RPMI7951 (cell line): ENCODE measurements at places on chromosomes 12 and 14. TPM values are rescaled to one million over a fixed set of nuclear protein-coding genes. Genes with fewer than 3 reads are reported as not detected.
A peak's percentile ranks its signal among the peaks of the same experiment; 100 is the strongest.

DEPDC4 gene
- 2.3 and 4.2 TPM in 2 replicates for total RNA-seq

IGFBP6 gene
- total RNA-seq: 103 and 132 TPM in 2 replicates

IFI27L1 gene
- total RNA-seq: 8.9 and 20.8 TPM in 2 replicates

PLBD1 gene
- 0.78 and 1.3 TPM in 2 replicates for total RNA-seq

WIF1 gene
- total RNA-seq: not detected in 2 replicates

RBMS2 gene
- 6.7 and 7.1 TPM in 2 replicates for total RNA-seq

PPM1H gene
- 0.10 and 1.1 TPM in 2 replicates for total RNA-seq

GNB3 gene
- 0.10 and 0.72 TPM in 2 replicates for total RNA-seq

SIX4 gene
- 4.1 and 4.5 TPM in 2 replicates for total RNA-seq

DNA sequence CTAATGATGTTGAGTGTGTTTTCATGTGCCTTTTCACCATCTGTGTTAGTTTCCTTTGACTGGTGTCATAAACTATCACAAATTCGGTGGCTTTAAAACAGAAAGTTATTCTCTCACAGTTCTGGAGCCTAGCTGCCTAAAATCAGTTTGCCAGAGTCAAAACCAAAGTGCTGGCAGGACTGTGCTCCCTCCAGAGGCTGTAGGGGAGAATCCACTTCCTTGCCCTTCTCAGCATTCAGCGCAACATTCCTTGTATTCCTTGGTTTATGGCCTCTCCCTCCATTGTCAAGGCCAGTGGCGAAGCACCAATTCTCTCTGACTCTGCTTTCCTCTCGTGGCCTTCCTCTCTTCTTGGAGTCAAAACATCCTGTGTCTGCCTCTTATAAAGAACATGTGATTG, 174.2 kb upstream of the PDE3A start:
- peak; percentile 61 for DNase-seq

GRCh38 chr14:35696575-35696974, 112.5 kb downstream of the RALGAPA1 start:
- no peak for DNase-seq

DNA sequence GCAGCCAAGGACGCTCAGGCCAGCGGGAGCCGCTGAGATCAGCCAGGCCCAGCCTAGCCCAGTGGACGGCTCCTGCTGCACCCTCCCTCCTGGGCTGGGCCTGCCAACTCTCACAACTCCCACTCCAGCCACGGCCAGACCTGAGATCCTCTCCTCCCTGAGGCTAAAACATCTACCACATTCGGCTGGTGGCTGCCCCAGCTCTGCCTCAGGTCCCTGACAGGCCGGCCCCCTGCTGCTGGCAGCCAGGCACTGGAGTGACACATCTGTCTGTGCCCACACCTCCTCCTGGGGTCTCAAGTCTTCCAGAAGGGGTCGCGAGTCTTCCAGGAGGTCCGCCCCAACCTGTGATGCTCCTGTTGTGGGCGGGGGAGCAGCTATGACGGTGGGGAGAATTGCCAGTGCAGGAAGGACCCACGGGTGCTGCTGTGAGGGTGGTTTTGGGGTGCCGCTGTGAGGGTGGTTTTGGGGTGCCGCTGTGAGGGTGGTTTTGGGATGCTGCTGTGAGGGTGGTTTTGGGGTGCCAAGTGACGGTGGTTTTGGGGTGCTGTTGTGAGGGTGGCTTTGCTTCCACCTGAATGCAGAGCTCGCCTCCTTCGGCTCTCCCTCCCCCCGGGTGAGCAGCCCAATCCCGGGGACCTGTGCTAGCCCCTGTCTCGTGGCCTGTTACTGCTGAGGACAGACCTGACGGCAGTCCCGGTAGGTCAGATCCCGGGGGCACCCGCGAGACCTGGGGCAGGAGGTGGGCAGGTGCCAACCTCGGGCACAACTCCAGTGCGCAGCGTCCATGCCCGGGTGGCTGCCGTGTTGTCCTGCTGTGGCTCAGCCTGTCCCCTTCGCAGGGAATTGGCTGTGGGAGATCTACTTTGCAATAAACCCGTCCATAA, 27.5 kb upstream of the C14orf180 start:
- DNase-seq: no peak

DNA sequence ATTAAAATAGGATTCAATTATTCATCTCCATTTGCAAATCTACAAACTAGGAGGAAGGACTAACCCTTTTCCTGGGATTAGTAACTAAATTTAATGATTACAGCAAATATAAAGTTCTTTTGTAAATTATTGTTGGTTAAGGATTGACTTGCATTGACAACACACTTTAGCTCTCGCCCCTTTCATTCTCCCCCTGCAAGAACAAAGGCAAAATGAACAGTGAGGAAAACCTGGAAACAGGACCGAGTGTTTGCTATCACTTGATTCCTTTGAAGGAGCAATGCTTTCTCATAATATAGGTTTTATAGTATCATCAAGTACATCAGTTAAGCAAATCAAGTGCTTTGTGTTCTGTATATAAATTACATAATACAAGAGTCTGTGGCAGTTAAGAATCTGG, 7.4 kb upstream of the COX16 start:
- no peak for DNase-seq

- peak; percentile 98 for DNase-seq
Observed at GRCh38 chr12:108609537-108610335, 11.9 kb upstream of the TMEM119 start.

GRCh38 chr14:25011095-25011494, 38.9 kb downstream of the STXBP6 start:
- DNase-seq: no peak

DNA sequence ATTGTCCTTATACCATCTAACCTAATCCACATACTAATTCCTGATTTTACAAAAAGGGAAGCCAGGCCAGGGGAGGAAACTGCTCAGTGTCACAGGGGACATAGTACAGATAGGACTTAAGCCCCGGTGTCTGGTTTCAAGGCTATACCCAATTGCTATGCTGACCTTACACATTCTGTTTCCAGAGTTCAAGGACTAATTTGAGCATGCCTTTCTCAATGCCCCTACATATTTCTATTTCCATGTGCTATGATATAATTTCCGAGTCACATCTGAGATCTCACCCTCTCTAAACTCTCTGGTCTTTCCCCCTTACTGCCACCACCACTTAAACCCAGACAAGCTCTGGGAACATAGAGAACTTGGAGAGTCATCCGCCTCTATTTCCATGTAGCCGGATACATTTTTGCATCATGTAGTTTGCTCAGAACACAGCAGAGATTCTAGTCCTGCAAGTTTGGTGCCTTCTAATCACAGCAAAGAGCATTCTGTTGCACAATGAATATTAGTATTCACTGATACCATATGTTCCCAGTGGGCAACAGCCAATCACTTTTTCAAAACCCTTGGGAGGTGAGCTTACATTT, 34.2 kb downstream of the PPM1H start:
- no peak for DNase-seq

DNA sequence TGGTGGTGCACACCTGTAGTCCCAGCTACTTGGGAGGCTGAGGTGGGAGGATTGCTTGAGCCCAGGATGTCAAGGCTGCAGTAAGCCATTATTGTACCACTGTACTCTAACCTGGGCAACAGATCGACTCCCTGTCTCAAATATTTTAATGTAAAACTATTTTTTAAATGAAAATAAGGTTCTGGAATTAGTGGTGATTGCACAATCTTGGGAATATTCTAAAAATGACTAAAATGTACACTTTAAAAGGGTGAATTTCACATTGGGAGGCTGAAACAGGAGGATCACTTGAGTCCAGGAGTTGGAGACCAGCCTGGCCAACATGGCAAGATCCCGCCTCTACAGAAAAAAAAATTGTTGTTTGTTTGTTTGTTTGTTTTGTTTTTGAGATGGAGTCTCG, 12.9 kb upstream of the TMBIM6 start:
- DNase-seq: no peak

DNA sequence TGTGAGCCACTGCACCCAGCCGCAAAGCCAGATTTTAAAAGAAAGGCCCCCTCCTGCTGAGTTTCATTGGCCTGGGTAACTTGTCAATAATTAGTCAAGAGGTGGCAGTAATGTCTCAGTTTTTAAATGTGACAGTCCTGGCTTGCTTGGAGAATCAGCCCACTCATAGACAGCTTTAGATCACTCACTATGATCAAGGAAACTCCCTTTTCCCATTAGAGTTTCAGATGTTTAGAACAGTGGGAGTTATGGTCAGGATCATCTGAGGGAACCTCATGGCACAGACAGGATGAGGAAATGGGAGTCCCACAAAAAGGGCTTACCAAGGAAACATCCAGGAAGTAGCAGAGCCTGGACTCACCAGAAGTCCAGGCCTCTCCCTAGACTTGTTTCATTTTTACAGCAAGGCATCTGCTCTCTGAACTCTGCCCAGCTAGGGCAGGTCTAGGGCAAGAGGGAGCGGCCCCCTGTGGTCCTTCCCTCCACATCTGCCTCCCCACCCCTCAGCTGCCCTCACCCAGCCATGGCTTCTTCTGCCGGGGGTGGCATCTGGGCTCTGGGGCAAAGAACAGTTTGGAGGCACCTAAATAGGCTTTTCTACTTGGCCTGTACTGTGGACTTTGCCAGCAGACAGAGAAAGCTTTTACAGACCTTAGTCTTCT, 11.2 kb downstream of the BCL2L14 start:
- peak; percentile 47 for DNase-seq

DNA sequence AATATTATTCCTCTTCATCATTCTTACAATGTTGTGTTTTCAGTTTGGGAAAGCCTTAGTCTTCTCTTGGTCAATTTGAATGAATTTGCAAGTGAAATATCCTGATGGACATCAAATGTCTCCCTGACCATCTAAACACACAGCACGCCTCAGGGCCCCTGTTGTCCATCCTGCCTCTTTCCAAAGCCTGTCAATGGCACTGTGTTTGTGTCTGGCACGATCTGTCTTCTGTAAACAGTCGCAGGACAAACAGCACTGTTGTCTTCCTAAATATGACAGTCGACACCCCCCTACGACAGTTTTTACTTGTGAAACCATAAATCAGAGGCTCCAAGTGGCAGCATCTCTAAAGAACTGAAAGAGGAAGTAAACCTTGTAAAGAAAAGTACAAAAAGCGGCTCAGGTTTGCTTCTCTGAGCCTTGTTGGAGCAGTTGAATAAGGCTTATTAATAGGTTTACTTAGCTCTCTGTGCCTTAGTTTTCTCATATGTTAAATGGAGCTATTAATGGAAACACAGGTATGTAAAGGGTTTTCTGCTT, 285.8 kb downstream of the NRXN3 start:
- no peak for DNase-seq

DNA sequence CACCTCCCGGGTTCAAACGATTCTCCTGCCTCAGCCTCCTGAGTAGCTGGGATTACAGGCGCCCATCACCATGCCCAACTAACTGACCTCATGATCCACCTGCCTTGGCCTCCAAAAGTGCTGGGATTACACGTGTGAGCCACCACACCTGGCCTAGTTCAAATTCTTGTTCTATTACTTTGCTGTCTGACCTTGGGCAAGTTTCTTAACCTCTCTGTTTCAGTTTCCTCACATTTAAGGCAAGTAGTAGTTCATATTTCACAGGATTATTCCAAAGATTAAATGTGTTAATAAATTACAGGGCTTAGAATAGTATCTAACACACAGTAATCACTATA, 10.9 kb downstream of the RXYLT1 start:
- DNase-seq: no peak

GRCh38 chr12:63917864-63918799, 73.6 kb downstream of the SRGAP1 start:
- peak; percentile 87 for DNase-seq

GRCh38 chr14:82911930-82912329, 1378.3 kb upstream of the SEL1L start:
- no peak for DNase-seq

DNA sequence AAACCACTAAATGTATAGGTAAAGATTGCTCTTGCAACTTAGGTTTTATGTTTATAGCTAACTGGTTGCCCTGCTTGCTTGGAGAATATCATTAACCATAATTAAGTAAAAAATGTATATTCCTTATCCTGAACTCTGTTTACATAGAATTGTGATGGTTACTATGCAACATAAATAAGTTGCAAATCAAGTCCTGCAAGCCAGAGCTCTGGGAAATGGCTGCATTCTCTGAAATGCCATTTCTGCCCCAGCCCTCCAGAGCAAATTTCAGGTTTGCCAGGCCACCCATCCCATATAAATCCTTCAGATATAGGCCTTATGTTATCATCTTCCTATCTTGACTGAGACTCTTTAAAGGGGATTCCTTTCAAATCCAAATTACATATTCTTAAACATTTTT, 118.4 kb upstream of the MYF6 start:
- DNase-seq: no peak

- DNase-seq: peak; percentile 65
Observed at GRCh38 chr14:73462048-73462715, 3.8 kb upstream of the NUMB start.

DNA sequence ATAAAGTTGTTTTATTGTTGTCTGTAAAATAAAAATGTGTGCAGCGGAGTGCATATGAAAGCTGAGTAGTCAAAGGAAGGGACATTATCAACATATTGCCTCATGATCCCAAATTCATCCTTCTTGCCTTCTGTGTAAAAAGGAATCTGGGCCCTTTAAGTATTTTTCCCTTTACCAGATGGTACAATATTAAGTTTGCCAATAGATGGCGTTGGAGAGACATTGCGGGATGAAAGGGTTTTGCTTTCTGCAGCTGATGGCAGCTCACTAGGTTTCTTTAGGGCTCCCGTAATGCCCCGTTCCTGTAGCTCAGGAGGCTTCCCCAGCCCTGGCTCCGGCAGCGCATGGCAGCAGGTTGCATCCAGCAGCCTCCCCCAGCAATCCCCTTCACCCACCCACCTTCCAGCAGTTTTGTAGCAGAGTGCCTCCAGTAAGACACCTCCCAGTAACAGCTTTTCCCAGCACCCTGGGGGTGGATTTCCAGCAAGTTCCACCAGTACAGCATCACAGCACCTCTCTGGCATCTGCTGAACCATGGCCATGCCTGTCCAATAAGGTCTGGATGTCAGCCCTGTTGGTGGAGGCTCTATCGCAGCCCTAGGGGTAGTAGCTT, 354.4 kb downstream of the MED13L start:
- no peak for DNase-seq

GRCh38 chr14:20802341-20803084, at the start of gene RNASE1:
TSS of gene RNASE1 (minus strand) at chr14:20802844. CDS start at chr14:20802068, 776 bp downstream.
- DNase-seq: peak; percentile 29

- DNase-seq: no peak
Observed at GRCh38 chr14:44369401-44370123, 137.5 kb downstream of the FSCB start.

- no peak for DNase-seq
Observed at GRCh38 chr12:52876372-52876771, 27.6 kb upstream of the KRT78 start.

DNA sequence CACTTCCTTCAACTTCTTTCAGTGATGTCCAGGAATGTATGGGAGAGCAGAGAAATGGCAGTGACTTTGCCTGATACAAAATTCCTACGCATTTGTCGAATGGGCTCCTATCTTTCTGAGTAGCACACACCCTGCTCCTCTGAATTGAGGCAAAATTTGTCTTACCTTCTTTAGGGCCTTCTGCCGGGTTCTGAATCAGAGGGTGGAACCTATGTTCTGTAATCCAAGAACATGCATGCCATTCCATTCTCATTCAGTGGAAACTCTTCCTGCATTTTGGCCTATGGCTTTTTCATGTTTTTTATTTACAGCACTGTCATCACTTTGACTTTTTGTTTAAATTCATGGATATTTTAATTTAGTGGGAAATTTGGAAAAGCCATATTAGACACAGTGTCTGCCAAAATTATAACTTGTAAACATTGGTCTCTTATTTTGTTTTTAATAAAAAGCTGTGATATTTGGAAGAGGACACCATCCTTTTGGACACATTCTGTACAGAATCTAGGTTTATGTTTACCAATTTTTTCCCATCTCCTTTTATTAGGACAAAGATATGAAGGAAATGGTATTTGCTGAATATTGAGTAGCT, 402.2 kb upstream of the FAR2 start:
- no peak for DNase-seq
